Caco-2 (cell line): ENCODE measurements at places on chromosomes 16 and 17. TPM values are rescaled to one million over a fixed set of nuclear protein-coding genes. Genes with fewer than 3 reads are reported as not detected.
A peak's percentile ranks its signal among the peaks of the same experiment; 100 is the strongest.

GRCh38 chr17:42248351-42249179 is 27.6 kb downstream of the STAT5B start:
- no peak for DNase-seq

DNA sequence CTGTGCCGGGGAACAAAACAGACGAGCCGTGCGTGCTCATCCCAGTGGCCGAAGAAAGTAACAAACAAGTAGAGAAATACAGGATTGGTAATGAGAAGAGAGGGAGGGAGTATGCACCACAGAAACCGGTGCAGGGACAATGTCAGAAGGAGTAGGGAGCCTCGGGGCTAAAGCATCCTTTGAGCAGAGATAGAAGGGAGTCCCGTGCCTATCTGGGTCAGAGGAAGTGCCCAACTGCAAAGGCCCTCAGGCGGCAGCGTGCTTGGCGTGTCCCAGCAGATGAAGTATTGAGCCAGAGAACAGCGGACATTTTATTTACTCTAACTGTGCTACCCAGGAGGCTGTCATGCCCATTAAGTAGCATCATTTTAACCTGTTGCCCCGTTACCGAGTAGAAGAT is 114.9 kb upstream of the CACNG5 start:
- DNase-seq, result no peak

DNA sequence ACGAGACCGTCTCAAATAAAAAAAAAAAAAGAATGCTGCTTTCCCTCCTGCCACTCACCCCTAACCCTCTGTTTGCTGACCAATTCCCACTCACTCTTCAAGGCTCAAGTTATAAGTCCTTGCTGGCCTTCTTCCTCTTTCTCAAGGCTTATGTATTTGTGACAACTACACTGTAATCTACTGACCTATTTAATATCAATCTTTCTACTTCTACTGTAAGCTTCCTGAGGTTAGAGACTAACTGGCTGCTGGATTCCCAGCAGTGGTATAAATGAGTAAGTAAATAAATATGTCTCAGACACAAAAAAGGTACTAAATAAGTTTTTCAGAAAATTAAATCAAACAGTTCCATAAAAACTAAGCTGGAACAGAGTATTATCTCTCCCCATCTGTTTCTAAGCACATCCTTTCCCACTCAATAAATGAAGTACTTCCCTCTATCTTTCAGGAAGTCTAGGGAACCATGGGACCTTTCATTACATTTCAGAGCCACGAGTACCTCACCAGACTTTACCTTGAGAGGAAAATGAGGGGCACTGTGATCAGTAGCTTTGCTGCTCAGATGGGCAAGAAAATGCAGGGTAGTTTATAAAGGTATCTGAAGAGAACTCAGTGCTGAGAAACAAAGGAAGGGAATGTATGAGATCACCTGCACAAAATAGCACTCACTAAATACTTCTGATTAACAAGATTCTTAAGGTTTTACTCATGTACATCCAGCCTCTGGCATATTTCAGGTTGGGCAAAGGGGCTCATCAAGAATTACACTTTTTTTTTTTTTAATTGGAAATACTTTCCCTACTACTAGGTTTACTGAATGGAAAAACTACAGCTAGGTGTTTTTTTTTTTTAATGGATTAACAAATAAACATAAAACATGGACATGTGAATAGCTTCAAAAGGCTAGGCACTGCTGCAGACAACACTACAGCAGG is 10.8 kb downstream of the SSH2 start:
- DNase-seq, result no peak

- no peak for DNase-seq
These were observed 100.3 kb downstream of the NPIPB11 start for GRCh38 chr16:29306201-29306600.

Gene NPIPB6
- 1.4 and 1.9 TPM in 2 replicates for total RNA-seq

GRCh38 chr16:52657924-52658323 is 111.0 kb upstream of the TOX3 start:
- no peak for DNase-seq

- no peak for DNase-seq
These were observed 377.5 kb upstream of the DYNLRB2 start for GRCh38 chr16:80163339-80163738.

Gene HSD17B2
- total RNA-seq, result 5.1 and 5.2 TPM in 2 replicates

DNA sequence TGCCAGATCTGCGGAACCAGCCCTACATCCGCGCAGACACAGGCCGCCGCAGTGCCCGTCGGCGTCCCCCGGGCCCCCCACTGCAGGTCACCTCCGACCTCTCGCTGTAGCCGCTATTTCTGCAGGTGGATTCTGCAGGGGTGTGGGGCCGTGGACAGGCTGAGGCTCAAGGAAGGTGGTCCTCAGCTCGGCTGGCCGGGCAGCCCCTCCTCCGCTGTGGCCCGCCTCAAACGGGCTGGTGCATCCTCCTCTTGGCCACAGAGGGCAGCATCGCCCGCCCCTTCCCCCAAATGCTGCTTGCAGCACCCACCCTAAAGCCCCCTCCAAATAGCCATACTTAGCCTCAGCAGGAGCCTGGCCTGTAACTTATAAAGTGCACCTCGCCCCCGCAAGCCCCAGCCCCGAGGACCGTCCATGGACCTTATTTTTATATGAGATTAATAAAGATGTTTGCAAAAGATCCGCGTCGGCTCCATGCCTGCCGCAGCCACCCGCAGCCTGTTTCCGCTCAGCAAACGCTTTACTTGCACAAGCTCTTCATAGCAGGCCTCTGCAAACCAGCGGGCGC is 14.9 kb downstream of the SPATA32 start:
- peak; percentile 69 for DNase-seq

DNA sequence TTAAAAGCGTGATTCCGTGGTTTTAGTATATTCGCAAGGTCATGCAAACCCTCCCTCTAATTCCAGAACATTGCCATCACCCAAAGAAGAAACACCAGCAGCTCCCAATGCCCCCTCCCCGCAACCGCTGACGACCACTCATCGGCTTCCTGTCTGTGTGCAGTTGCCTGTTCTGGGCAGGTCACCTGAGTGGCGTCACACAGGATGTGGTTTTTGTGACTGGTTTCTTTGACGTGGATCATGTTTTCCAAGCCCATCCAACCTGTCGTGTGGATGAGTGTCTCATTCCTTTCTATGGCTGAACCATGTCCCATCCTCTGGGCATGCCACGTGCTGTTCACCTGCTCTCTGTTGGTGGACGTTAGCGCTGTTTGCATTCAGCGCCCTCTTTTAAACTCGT is 8.2 kb upstream of the ATP2C2 start:
- no peak for DNase-seq

DNA sequence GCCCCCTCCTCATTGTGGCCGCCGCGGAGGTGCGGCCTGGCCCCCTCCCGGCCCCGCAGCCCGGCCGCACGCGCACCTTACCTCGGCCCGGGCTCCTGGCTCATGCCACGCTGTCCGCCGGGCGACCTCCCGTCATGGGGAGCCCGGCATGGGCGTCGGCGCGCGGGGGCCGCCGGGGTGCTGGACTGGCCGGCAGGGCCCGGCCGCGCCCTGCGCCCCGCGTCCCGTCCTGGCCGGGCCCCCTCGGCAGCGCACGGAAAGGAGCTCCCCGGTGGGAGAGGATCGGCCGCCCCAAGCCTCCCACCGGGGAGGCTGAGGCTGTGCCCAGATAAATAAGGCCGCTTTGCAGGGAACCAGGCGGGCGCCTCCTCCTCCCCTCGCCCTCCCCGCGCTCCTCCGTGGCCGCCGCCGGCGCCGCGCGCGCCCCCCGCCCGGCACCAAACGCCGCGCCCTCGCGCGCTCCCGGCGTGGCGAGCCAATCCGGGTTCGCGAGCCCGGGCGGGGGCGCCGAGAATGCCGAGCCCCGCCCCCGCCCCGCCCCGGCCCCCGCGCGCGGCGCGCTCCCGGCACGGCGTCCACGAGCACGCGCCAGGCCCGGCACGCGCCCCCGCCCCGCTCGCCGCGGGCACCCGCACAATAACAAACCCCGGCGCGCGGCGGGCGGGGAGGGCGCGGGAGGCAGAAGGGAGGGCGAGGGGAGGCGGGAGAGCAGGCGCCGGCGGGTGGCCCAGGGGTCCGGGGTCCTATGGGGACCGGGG is at the start of gene FBXL16:
FBXL16 (minus strand) TSS at position 371 of the 758 bp plus-strand sequence. CDS start 8,396 bp downstream, outside the sequence.
- DNase-seq, result peak; percentile 61

DNA sequence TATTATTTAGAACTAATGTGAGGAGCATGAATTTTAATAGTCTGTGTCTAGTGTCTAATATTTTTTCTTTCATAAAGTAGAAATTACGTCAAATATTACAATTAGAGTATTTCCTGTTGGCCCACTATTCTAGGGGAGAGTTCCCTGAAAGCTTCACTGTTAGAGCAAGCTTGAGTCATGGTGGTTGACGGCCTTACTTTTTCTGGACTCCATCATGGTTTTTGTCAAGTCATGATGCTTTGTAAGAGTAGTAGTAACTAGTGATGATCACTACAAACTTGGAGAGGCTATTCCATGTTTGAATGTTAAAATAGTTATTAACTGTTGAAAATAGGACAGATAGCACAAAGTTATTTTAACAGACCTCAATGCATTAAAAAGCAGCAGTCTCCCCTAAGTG is 1.7 kb downstream of the PSMD11 start:
- DNase-seq, result no peak

GRCh38 chr17:50816771-50817751 is 18.3 kb upstream of the WFIKKN2 start:
- no peak for DNase-seq

DNA sequence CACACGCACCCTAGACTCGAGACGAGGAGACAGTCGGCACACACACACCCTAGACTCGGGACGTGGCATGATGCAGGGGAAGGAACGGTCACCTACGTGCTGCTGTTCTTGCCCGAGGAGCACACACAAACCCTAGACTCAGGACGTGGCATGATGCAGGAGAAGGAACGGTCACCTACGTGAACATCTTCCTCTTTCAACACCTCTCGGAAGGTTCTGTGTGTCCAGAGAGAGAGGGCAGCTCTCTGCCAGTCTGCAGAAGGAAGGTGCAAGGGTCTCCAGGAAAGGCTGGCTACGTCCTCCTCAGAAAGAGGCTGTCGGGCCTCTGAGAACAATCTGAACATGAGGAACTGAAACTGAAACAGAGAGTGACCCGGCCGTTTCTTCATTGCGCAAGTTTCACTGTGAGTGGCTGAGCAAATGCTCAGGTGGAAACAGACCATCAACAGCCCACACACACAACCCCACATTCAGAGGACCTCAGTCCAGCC is 43.4 kb downstream of the ZNF276 start:
- no peak for DNase-seq

- no peak for DNase-seq
These were observed 116.2 kb downstream of the C16orf78 start for GRCh38 chr16:49489686-49490320.

- DNase-seq, result no peak
These were observed 24.5 kb downstream of the SOCS1 start for GRCh38 chr16:11231367-11231970.

Gene KRT31
- not detected in 2 replicates for total RNA-seq

- DNase-seq, result peak; percentile 30
These were observed 396.1 kb downstream of the SOX9 start for GRCh38 chr17:72516772-72517399.

- DNase-seq, result no peak
These were observed 30.1 kb downstream of the QPRT start for GRCh38 chr16:29708917-29709600.

GRCh38 chr16:89037261-89038152 is 56.1 kb upstream of the ACSF3 start:
- DNase-seq, result peak; percentile 82

DNA sequence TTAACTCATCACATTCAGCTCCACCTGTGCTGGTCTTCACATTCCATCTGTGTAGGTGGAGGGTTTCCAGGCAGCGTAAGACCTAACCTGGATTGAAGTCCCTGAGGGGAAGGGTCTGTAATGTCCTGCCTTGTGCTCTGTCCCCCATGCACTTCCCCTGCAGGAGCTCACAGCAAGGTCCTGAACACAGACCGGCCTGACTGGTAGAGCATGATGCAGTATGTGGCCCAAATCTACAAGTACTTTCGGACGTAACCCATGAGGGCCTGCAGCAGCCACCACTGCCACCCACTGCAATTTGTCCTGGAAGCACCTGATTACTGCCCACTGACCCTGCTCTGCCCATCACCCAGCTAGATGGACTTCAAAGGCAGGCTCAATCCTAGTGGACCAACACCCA is 36.6 kb upstream of the ADORA2B start:
- no peak for DNase-seq

- no peak for DNase-seq
These were observed 3.3 kb downstream of the ABCC3 start for GRCh38 chr17:50637829-50638605.

DNA sequence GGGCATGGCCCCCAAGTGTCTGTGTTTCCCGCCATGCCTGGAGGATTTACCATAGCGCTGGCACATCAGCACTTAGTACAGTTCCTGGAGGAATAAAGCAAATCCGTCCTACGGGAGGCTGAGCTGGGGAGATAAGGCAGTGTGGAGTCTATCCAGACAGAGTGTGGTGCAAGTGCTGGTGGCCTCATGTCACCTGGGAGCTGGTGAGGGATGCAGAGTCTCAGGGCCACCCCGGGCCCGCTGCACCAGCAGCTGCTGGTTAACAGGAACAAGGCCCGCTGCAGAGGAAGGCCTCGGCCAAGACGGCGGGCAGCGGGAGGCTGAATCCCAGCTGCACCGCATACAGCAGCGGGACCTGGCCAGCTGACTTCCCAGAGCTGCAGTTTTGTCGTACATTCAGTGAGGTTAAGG is 57.3 kb upstream of the CDC42EP4 start:
- DNase-seq, result no peak

DNA sequence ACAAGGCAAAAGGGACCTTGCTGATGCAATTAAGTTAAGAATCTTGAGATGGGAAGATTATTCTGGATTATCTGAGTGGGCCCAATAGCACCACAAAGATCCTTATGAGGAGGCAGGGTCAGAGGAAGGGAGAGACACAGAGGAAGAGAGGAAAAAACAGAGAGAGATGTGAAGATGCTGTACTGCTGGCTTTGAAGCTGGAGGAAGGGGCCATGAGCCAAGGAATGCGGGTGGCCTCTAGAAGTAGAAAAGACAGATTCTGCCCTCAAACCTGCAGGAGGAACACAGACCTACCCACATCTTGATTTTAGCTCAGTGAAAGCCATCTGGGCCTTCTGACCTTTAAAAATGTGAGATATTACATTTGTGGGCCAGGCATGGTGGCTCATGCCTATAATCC is 8.1 kb upstream of the CPSF4L start:
- no peak for DNase-seq

Gene TOX3
- total RNA-seq, result 3.6 and 6.0 TPM in 2 replicates

- no peak for DNase-seq
These were observed 1.5 kb downstream of the SLC35G3 start for GRCh38 chr17:35192708-35193107.
